Activated CD8-positive, alpha-beta memory T cell treated with anti-CD3 and anti-CD28 coated beads, Interleukin-2, amount 10 ng/mL, durations not matched to agents 7 days and 5 days (primary cell): ENCODE measurements at places on chromosomes 2 and 18. TPM values are rescaled to one million over a fixed set of nuclear protein-coding genes. Genes with fewer than 3 reads are reported as not detected.

Gene SIX2
- total RNA-seq: not detected

Gene MERTK
- 0.09 TPM for total RNA-seq

Gene FOXD4L1
- total RNA-seq: 0.23 TPM

Gene CIB4
- not detected for total RNA-seq

Gene ZFP36L2
- 118 TPM for total RNA-seq

Gene ATP8B1
- total RNA-seq: not detected

Gene DLX2
- 0.12 TPM for total RNA-seq

Gene SPATA3
- 0.44 TPM for total RNA-seq

Gene CYRIA
- 0.77 TPM for total RNA-seq

Gene IKZF2
- 14.7 TPM for total RNA-seq

Gene NEU2
- not detected for total RNA-seq

Gene KANSL1L
- 5.8 TPM for total RNA-seq

Gene MFSD2B
- total RNA-seq: not detected

Gene DNAJC5G
- total RNA-seq: not detected

Gene UBE2F
- 44.1 TPM for total RNA-seq

Gene ARHGEF4
- 0.41 TPM for total RNA-seq

Gene LRRC30
- not detected for total RNA-seq

Gene IL1A
- total RNA-seq: 3.1 TPM

Gene DLGAP1
- total RNA-seq: not detected

Gene LYG2
- not detected for total RNA-seq

Gene CCBE1
- 0.12 TPM for total RNA-seq

Gene LIMS3
- 0.93 TPM for total RNA-seq

Gene TRIM43
- total RNA-seq: 0.23 TPM

Gene RNU2-63P
- total RNA-seq: 48.9 TPM

Gene ANKZF1
- 105 TPM for total RNA-seq

Gene EVX2
- not detected for total RNA-seq

Gene NCKAP1
- total RNA-seq: 1.6 TPM

Gene PLCD4
- total RNA-seq: 0.30 TPM

Gene MEIS1
- not detected for total RNA-seq

Gene METTL21A
- 21.1 TPM for total RNA-seq

Gene CROCC2
- total RNA-seq: not detected

Gene CYTIP
- total RNA-seq: 343 TPM

Gene DCDC2C
- not detected for total RNA-seq

Gene SIX3
- total RNA-seq: 0.21 TPM

Gene ARHGAP25
- 126 TPM for total RNA-seq

Gene TDRD15
- total RNA-seq: not detected

Gene SIGLEC15
- not detected for total RNA-seq

Gene SLC9A4
- 0.05 TPM for total RNA-seq

Gene TMEM87B
- total RNA-seq: 19.1 TPM

Gene TET3
- total RNA-seq: 12.7 TPM

Gene ZC3H6
- 6.9 TPM for total RNA-seq
